ENCODE measurements at places on chromosomes 2 and 18. TPM values are rescaled to one million over a fixed set of nuclear protein-coding genes. Genes with fewer than 3 reads are reported as not detected.

GRCh38 chr2:12005886-12006681 is 259.7 kb downstream of the LPIN1 start:
- peak; percentile 85 for DNase-seq

DNA sequence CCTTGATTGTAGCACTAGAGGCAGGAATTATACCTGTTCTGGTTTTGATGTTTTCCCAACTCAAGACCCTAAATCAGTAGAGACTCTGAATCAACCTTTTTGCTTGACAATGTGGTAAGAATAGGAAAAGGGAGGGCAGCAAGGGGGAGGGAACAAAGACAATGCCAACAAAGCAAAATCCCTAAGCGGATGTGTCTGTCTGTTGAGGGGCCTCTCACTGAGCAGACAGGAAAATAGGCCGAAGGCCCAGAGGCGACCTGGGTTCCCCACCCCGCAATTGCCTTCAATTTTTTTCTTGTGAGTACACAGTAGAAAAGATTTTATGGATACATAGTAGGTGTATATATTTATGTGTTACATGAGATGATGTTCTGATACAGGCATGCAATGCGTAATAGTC is 75.6 kb downstream of the MAP4K4 start:
- no peak for DNase-seq

GRCh38 chr2:235989591-235989990 is 178.6 kb downstream of the GBX2 start:
- no peak for DNase-seq

GRCh38 chr18:50266248-50266704 is at the start of gene CFAP53:
Gene CFAP53, minus strand, starts transcription at chr18:50266495. Its CDS starts 91 bp downstream, at chr18:50266404.
- peak; percentile 12 for DNase-seq

DNA sequence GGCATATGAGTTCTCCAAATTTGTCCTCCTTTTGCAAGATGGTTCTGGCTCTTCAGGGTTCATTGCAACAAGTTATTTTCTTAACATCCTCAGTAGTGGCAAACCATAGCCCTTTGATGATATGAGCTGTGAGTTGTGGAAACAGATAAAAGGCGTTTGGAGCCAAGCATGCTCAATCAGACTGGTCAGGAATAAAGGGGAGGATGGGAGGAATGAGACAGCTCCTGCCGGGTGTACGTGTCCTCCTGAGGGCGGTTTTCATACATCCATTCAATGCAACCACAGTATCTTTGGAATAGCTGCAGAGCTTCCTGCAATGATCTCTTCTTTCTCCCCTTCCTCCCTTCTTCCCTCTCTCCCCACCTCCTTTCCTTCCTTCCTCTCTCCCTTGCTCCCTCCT is 245.8 kb downstream of the GLI2 start:
- DNase-seq = no peak

- DNase-seq = no peak
These were observed 71.1 kb downstream of the LDLRAD4 start for GRCh38 chr18:13289481-13290205.

DNA sequence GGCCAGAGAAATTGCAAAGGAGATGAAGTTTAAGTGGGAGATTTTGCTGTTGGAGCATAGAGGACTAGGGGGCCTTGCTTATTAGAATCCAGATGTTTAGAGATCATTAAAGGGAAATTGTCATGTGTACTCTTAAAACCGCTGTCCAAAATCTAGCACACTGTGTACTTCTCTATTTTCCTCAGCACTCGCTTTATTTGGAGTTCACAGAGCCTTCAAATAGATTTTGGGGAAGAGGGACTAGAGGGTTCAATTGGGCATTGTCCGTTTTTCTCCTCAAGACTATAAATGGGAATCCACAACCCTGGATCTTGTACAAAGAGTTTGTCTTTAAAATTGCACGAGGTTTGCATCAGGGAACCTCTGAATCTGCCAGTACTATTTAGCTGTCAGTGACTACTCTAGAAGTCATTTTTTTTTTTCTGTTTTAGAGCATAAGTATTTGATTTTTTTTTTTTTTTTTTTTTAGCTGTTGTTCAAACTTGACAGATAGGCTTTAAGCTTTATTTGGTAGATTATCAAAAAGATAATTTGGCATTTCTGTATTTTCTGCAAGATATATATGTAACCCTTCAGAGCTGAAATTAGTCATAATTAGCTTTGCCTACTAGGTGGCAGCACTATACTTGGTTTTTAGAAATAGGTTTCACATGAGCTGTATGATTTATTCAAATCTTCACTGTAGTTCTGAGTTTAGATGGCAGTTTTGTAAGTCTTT is 14.2 kb downstream of the PMS1 start:
- DNase-seq = no peak

DNA sequence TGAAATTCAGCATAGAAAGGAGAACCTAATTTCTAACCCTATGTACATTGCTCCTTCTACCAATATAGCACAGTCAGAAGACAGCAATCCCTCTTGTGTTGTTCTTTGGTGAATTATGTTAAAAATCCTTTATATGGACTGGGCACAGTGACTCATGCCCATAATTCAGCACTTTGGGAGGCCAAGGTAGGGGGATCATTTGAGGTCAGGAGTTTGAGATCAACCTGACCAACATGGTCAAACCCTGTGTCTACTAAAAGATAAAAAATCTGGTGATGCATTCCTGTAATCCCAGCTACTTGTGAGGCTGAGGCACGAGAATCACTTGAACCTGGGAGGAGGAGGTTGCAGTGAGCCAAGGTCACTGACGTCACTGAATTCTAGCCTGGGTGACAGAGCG is 195.6 kb downstream of the TMX3 start:
- no peak for DNase-seq

DNA sequence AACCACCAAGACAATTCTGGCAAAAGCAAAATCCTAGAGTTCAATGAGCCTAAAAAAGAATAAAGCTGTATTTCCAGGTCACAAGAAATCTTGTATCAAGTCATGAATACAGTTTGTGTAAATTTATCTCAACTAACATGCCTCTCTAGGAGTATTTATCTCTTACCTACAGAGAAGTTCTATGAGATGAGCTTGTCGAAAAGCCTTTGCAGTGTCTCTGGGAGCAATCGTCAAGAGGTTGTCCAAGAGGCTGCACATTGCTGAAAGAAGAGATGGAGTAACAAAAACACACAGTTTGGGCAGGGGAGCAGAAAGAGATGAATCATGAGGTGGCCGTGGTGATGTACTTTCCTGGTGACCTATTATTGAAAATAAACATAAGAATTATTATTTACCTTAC is 112.0 kb upstream of the CD226 start:
- DNase-seq = no peak

DNA sequence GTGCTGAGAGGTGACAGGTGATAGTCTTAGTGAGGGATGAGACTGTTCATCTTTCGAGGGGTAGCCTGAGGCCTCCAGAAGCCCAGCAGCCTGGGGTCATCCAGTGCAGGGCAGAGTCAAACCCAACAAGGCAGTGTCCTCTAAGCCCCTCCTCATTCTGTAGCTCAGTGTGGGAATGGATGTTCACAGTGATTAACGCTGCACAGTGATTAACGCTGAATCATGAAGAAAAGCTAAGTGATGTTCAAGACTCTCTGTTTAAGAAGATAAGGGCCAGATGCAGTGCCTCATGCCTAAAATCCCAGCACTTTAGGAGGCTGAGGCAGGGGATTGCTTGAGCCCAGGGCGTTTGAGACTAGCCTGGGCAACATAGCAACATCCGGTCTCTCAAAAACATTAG is 56.3 kb upstream of the LAPTM4A start:
- DNase-seq = no peak

Gene MAB21L4
- 0.81 TPM for total RNA-seq

Gene TEX44
- total RNA-seq = not detected

Gene CNDP1
- not detected for total RNA-seq

All from epithelial cell of proximal tubule (primary cell).